ENCODE measurements at places on chromosomes 5 and 9. TPM values are rescaled to one million over a fixed set of nuclear protein-coding genes. Genes with fewer than 3 reads are reported as not detected.

Gene CKMT2
- total RNA-seq = 10.6 TPM

Gene CSF2
- total RNA-seq = not detected

Gene INSL6
- not detected for total RNA-seq

Gene PDCD1LG2
- not detected for total RNA-seq

Gene NPDC1
- total RNA-seq = 66.0 TPM

Gene CATSPER3
- not detected for total RNA-seq

Gene MYMK
- not detected for total RNA-seq

DNA sequence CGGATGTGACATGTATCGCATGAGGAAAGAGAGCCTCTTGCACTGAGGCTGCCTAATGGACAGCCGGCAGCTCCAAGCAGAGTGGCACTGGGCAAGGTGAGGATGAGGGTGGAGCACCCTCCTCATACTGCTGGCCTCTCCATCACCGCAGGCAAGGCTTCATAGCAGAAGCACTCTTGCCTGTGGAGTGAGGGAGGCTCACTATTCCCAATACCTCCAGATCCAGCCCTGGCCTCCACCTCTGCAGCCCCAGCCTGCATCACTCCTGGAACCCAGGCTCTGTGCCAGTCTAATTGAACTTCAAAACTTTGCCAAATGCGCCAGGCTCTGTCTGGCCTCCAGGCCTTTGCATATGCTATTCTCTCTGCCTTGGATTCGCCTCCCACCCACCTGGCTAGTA, 29.7 kb upstream of the ARAP3 start:
- no peaks in the 10 kb centered on the region for H3K36me3 ChIP-seq
- H3K27me3 ChIP-seq = no peaks in the 10 kb centered on the region
- no peak for DNase-seq
- no peaks in the 10 kb centered on the region for H3K4me1 ChIP-seq

- no peaks in the 10 kb centered on the region for H3K27me3 ChIP-seq
- H3K4me3 ChIP-seq = no peak overlapping the region
- no peaks in the 10 kb centered on the region for H3K4me1 ChIP-seq
- H3K36me3 ChIP-seq = no peaks in the 10 kb centered on the region
- no peak for DNase-seq
These were observed 53.9 kb upstream of the EFNA5 start for GRCh38 chr5:107724642-107725041.

GRCh38 chr5:145243016-145243415, 592.1 kb downstream of the PRELID2 start:
- no peaks in the 10 kb centered on the region for H3K4me1 ChIP-seq
- no peaks in the 10 kb centered on the region for H3K27me3 ChIP-seq
- no peak for DNase-seq
- no peak overlapping the region for H3K4me3 ChIP-seq
- H3K36me3 ChIP-seq = no peaks in the 10 kb centered on the region

DNA sequence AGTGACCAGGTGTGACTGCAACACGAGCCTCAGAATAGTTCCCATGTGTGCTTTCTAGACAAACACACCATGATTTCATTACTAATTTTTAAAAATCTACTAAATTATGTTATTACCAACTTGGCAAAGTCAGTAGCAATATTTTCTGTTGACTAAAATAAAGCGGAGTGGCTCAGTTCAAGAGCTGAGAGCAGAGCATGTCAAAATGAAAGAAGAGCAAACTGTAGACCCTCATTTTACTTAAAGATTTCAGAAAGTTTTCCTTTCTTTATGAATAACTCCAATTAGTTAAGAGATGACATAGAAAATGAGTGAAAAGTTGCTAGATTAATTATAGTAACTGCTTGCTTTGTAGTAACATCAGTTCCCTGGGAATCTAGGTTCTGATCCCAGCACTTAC, 17.9 kb downstream of the OXCT1 start:
- no peaks in the 10 kb centered on the region for H3K27me3 ChIP-seq
- no peaks in the 10 kb centered on the region for H3K36me3 ChIP-seq
- H3K4me1 ChIP-seq = no peaks in the 10 kb centered on the region
- no peak overlapping the region for H3K4me3 ChIP-seq

- no peak overlapping the region for H3K4me3 ChIP-seq
- no peaks in the 10 kb centered on the region for H3K36me3 ChIP-seq
- H3K27ac ChIP-seq = no peak overlapping the region
- H3K27me3 ChIP-seq = no peaks in the 10 kb centered on the region
- no peak for DNase-seq
These were observed 24.5 kb downstream of the FGD3 start for GRCh38 chr9:92971776-92972175.

- no peak overlapping the region for H3K27ac ChIP-seq
- H3K27me3 ChIP-seq = no peaks in the 10 kb centered on the region
- no peak overlapping the region for H3K4me3 ChIP-seq
- H3K36me3 ChIP-seq = no peaks in the 10 kb centered on the region
- DNase-seq = no peak
These were observed 140.1 kb downstream of the MTX3 start for GRCh38 chr5:79850941-79851340.

DNA sequence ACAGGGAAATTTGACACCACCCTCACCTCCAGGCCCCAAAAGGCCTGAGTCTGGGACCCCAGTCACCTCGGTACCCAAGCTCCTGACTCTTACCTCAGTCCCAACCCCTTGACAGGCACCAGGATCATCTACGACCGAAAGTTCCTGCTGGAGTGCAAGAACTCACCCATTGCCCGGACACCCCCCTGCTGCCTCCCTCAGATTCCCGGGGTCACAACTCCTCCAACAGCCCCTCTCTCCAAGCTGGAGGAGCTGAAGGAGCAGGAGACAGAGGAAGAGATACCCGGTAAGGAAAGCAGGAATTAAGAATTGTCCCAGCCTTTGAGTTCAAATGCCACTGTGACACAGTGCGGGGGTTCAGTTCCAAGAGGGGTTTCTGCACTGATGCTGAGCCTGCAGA, 1.3 kb downstream of the EIF4EBP3 start:
- H3K4me1 ChIP-seq = peaks cover 41% of the 10 kb centered on the region
- H3K36me3 ChIP-seq = no peaks in the 10 kb centered on the region
- no peak overlapping the region for H3K4me3 ChIP-seq
- no peaks in the 10 kb centered on the region for H3K27me3 ChIP-seq
- H3K27ac ChIP-seq = peak overlapping the region; percentile 99
- DNase-seq = no peak

- H3K36me3 ChIP-seq = no peaks in the 10 kb centered on the region
- no peak overlapping the region for H3K27ac ChIP-seq
- no peaks in the 10 kb centered on the region for H3K4me1 ChIP-seq
- H3K4me3 ChIP-seq = no peak overlapping the region
- H3K27me3 ChIP-seq = no peaks in the 10 kb centered on the region
These were observed 56.9 kb downstream of the ACER2 start for GRCh38 chr9:19465586-19466279.

DNA sequence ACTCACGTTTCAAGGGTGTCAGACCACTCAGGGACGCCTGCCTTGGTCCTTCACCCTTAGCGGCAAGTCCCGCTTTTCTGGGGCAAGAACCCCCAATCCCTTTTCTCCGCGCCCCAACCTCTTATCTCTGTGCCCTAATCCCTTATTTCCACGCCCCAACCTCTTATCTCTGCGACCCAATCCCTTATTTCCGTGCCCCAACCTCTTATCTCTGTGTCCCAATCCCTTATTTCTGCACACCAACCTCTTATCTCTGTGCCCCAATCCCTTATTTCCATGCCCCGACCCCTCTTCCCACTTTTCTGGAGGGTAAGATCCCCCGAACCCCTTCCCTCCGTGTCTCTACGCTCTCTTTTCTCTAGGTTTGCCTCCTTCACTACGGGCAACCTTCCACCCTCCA, 139.4 kb downstream of the DAB2IP start:
- no peak overlapping the region for H3K27ac ChIP-seq
- H3K36me3 ChIP-seq = no peaks in the 10 kb centered on the region
- no peaks in the 10 kb centered on the region for H3K27me3 ChIP-seq
- no peak overlapping the region for H3K4me3 ChIP-seq

GRCh38 chr5:67195406-67196275, 958 bp downstream of the CD180 start:
- no peaks in the 10 kb centered on the region for H3K27me3 ChIP-seq
- DNase-seq = no peak
- H3K27ac ChIP-seq = peak overlapping the region; percentile 76
- no peaks in the 10 kb centered on the region for H3K36me3 ChIP-seq
- no peak overlapping the region for H3K4me3 ChIP-seq

DNA sequence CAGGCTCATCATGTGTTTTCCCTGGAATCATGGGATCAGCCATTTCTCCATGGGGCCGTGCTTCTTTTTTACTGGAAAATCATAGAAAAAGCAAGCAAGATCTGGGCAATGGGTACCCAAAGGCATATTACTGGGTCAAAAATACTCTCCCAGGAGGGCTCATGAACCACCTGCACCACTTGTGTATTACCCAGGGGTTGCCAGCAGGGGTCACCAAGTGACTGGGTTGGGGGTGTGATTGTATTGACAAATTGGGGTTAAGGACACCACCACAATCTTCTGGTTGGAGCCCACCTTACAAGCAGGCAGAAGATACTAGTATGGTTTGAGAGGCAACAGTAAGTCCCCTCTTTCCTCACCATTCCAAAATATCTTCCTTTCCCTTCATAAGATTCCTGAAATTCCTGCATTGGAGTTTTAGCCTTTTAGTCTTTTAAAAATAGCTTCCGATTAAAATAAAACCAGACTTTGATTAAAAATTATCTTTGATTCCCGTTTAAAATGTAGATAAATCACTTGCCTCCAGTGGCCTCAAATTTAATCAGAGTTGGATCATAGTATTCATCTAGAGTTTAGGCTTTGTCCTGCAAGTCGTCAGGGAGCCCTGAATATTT, 603.3 kb downstream of the KIF4B start:
- no peaks in the 10 kb centered on the region for H3K4me1 ChIP-seq
- no peaks in the 10 kb centered on the region for H3K36me3 ChIP-seq
- H3K27ac ChIP-seq = no peak overlapping the region
- H3K27me3 ChIP-seq = no peaks in the 10 kb centered on the region

All from Peyer's patch (tissue), 4 donors.